ENCODE measurements at places on chromosomes 5 and 9.
A peak's percentile ranks its signal among the peaks of the same experiment; 100 is the strongest.

DNA sequence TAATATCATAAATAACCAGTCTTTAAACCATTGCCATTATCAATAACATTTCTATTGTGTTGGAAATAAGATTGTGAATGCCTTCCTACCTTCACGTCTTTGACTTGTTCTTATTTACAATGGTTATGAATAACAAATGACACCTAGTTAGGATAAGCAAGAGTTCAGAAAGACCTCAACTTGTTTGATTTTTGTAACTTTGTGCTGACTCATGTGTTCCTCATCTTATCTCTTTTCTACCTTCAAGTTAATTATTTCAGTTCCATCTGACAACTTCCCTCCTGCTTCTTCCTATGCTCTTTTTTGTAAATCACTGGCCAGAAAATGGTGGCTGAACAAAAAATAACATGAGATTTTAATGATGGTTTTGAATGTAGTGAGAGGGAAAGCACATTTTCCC is 538.5 kb upstream of the TUSC1 start:
- DNase-seq, result no peak

GRCh38 chr9:20650750-20651299 is 28.5 kb upstream of the MLLT3 start:
- DNase-seq, result no peak

DNA sequence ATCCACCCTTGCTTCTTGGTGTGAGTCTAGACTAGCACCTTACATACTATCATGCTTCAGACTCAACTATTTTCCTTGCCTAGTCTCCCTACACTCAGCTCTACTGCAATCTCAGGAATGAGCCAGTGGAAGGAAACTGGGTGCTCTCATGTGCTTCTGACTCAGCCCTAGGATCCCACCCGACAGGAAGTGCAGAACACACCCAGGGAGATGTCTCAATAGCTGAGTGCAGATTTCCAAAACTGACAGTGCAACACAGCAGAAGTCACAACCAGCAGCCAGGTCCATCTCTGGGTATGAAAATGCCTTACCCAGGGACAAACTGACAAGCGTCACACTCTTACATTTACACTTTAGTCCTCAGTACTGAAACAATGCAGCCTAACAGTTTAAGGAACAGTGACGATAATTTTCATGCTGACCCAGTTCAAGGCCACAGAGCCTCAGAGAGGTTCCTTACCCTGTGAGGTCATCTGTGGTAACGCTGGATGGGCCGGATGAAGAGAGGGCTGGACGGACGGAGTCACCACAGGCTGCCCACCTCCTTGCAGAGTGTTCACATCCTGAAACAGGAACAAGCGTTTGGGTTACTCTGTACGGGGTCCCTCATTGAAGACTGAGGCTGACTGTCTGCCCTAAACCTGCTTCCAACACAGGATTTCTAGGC is 33.0 kb downstream of the FKBP15 start:
- DNase-seq, result peak; percentile 2

GRCh38 chr5:32312197-32312594 is 543 bp downstream of the MTMR12 start:
- DNase-seq, result peak; percentile 24

GRCh38 chr5:181112476-181112875 is 18.5 kb downstream of the OR2V1 start:
- DNase-seq, result no peak

DNA sequence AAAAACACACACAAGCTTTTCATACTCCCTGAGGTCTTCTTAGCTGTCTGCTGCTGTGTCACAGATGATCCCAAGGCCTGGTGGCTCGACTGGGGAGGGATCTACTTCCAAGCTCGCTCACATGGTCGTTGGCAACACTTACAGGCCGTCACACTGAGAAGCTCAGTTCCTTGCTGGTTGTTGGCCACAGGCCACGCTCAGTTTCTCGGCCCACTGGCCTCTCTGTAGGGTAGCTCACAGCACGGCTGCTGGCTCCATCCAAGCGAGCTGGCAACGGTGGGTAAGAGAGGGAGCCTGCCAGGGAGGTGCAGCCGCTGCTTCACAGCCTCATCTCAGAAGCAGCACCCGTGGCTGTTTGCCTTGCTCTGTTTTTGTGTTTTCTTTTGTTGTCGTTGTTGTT is 43.8 kb upstream of the GFPT2 start:
- DNase-seq, result no peak

All from GDM1 (cell line).